HEK293T (cell line): ENCODE measurements at places on chromosomes 16 and 17.
A peak's percentile ranks its signal among the peaks of the same experiment; 100 is the strongest.

DNA sequence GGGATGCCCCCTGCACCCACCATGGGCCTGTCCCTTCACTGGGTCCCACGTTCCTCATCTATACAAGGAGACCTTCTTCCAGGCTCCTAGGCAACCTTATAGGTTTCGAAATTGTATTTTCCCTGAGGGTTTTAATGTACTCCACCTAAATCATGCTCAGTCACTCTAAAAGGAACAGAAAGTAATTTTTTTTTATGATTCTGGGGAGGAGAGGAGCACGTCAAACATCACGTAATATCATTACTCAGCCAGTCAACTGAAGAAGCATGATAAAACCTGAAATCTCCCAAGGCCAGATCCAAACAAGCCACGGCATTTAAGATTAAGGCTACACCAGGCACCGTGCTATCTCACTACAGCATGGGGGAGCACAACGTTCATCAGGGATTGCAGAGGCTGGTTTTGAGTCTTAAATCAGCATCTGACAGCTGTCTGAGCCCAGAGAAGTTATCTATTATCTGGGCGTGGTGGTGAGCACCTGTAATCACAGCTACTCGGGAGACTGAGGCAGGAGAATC is 3.9 kb upstream of the TMEM114 start:
- DNase-seq = no peak

- no peak for DNase-seq
These were observed 119.1 kb upstream of the SMURF2 start for GRCh38 chr17:64781014-64781756.

GRCh38 chr17:61750656-61751055 is 112.7 kb downstream of the BRIP1 start:
- no peak for DNase-seq

GRCh38 chr17:63573634-63574033 is 23.4 kb downstream of the DCAF7 start:
- peak; percentile 53 for DNase-seq

DNA sequence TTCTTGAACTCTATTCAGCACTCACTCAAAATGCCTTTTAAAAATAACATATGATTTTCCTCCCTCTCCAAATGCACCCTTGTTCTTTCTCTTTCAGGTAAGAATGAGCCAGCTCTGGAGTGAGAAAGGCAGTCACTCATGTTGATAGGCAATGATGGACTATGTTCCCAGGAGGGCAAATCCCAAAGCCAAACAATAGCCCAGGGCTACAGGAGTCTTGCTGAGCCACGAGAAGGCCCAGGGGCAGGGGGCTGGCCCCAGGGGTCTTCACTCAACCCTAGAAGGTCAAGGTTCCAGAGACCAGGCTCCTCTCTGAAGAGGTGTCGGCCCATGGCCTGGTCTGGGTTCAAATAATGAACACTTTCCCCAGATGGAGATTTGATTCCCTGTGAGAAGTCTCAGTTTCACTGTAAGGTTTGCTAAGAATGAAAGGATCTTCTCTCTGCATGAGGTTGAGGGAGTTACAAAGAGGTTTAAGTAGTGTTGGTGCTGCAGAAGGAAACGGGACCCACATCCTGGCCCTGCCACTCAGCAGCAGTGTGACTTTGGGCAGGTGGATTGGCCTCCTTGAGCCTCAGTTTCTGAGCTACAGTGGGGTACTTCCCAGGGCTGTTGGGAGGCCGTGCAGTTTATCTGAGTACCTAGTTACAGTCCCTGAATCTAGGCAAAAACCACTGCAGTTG is 49.0 kb downstream of the RTN4RL1 start:
- no peak for DNase-seq

GRCh38 chr16:4933433-4933832 is 3.5 kb downstream of the PPL start:
- no peak for DNase-seq

DNA sequence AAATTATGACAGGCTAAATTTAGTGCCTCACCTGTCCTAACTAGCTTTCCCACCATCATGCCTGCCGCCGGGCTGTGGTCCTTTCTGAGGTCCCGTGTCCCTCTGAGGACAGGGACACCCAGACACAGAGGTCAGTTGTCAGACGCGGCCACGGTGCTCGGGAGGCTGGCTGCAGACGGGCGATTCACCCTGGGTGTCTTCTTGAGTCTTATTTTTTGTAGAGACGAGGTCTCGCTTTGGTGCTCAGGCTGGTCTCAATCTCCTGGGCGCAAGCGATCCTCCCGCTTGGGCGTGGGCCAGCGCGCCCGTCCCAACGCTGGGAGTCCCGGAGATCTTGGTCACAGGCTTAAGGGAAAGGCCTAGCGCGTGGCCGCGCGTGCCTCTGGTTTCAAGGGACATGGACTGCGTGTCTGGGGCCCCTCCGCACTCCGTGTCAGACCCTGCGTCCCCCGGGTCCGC is 797 bp upstream of the RAB11FIP3 start:
- no peak for DNase-seq

- peak; percentile 58 for DNase-seq
These were observed at the start of gene FLII for GRCh38 chr17:18258356-18259038. TSS of gene FLII (minus strand) at chr17:18258738. CDS start at chr17:18258690, 48 bp downstream.

GRCh38 chr16:58020628-58021521 is 4.7 kb upstream of the MMP15 start:
- DNase-seq = peak; percentile 61

- no peak for DNase-seq
These were observed 797.5 kb upstream of the EEF2KMT start for GRCh38 chr16:5895137-5895536.

GRCh38 chr16:4389051-4389955 is 17.7 kb downstream of the VASN start:
- no peak for DNase-seq

- DNase-seq = no peak
These were observed 33.7 kb downstream of the PEMT start for GRCh38 chr17:17557796-17558195.

- no peak for DNase-seq
These were observed 157.4 kb downstream of the FOXL1 start for GRCh38 chr16:86735727-86736126.

DNA sequence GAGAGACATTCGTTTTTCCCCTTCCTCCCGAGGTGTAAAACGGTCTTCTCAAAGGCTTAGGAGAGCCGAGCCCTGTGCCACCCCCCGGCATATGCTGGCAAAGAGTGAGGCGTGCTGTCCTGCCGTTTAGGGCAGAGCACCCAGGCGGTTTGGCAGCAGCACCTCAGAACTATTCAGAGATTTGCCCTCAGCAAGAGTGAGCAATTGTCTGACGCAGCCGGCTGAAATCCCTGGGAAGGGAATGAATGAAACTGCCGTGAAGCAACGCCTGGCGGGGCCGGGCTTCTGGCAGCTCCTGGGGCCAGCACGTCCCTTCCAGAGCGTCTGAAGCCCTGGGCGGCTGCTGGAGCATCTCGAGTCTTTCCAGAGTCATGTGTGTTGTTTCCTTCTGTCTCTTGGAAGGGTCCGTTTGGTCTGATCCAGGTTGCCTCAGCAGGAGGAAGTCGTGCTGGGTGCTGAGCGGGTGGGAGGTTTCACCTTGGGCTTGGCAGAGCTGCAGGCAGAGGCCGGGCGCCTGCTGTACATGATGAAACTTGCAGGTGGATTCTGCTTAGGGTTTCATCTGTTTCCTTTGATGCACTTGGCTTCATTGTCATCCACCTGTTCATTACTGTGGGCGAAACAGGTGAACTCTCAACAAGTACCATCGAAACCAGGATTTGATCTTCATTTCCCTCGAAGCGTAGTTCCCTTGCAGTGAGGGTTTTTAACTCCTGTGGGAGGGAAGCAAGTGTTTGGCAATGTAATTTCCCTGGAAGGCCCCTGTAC is 35.4 kb downstream of the TBCD start:
- no peak for DNase-seq

DNA sequence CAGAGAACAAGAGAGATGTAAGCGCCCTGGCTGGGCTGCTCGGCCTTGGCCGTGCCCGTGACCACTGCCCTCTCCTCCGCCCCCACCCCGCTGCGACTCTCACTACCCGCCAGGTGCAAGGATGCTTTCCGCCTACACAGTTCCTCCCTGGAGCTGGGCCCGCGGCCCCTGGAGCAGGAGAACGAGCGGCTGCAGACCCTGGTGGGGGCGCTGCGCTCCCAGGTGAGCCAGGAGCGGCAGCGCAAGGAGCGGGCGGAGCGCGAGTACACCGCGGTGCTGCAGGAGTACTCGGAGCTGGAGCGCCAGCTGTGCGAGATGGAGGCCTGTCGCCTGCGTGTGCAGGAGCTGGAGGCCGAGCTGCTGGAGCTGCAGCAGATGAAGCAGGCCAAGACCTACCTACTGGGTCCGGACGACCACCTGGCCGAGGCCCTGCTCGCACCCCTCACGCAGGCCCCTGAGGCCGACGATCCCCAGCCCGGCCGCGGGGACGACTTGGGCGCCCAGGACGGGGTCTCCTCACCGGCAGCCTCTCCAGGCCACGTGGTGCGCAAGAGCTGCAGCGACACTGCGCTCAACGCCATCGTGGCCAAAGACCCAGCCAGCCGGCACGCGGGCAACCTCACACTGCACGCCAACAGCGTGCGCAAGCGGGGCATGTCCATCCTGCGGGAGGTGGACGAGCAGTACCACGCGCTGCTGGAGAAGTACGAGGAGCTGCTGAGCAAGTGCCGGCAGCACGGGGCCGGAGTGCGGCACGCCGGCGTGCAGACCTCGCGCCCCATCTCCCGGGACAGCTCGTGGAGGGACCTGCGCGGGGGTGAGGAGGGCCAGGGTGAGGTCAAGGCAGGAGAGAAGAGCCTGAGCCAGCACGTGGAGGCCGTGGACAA is 9.2 kb upstream of the MRPL58 start:
- DNase-seq = no peak

GRCh38 chr17:81065500-81065899 is 30.5 kb downstream of the BAIAP2 start:
- DNase-seq = no peak

GRCh38 chr17:77460514-77461046 is 319.8 kb downstream of the SEC14L1 start:
- DNase-seq = no peak

DNA sequence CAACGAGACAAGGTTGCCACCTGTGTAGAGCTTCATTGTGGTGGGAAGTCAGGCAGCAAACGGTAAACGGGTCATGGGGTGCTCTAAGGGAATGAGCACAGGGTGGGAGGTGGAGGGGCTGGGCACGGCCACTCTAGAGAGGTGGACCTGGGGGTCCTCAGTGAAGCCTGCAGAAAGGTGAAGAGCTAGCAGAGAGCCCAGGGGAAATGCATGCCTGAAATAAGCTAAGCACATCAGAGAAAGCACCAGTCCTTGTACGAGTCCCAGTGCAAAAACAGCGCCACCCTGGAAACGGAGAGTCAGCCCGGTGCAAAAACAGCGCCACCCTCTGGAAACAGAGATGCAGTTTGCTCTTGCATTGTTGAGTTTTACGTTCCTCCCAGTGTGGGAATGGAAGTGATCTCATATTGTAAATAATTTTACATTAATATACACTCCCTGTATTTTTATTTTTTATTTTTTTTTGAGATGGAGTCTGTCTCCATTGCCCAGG is 65.0 kb downstream of the TBC1D16 start:
- peak; percentile 73 for DNase-seq

GRCh38 chr16:54067322-54068065 is 219.1 kb downstream of the IRX3 start:
- DNase-seq = no peak

- DNase-seq = peak; percentile 68
These were observed 8.5 kb upstream of the ZC3H18 start for GRCh38 chr16:88561485-88562359.

GRCh38 chr16:65034915-65035314 is 86.9 kb downstream of the CDH11 start:
- no peak for DNase-seq
